ENCODE measurements at places on chromosomes 5 and 9.

GRCh38 chr9:97808972-97809371, 44.1 kb upstream of the FOXE1 start:
- DNase-seq: no peak

DNA sequence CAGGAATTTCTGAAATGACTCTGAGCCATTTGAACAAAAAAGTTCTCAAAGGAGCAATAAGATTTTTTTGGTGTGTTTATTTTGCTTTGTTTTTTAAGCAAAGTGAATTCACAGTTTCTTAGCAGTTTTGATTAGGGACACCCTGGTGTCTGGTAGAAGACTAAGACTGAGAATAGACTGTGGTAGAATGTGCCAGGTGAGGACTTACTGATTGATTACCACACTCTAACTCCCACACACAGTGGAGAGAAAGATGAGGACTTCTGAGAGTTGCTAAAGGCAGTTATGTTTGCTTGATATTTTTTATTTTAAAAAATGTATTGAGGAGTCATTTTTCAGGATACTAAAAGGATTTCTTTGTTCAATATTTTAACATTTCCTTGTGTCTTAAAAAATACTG, 175.1 kb downstream of the CD180 start:
- DNase-seq: no peak

DNA sequence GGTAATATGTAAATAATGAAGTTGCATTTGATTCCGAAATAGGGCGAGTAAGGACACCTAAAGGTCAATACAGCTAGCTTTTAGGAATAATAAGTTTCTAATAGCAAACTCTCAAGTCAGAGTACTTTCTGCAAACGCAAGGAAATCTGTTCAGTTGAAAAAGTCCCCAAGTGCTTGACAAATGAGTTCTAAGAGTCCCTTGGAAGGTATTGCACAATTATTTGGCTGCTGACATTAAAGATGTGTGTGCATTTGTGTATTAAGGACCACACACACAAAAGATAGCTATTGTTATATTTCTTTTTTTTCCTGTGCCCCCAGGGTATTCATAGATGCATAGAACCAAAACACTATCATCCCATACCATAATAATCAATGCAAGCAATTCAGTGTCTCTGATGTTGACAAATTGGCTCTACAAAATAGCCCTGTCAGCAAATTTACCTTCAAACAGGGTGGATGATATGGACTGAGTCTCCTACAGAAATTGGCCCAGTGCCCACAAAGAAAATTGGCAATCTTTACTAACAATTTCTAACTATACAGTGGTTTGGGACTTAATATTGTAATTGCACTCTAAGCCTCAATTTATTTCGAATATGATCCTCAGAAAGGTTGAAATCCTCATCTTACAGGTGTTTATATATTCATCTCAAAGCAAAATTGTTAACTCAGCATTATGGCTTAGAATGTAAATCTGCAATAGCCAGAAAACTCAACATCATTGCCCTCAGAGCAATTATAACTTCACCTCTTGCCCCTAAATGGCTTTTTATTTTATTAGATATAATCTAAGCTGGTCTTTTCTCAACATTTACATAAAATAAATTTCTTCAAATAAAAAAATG, 827.2 kb downstream of the MAT2B start:
- DNase-seq: no peak

DNA sequence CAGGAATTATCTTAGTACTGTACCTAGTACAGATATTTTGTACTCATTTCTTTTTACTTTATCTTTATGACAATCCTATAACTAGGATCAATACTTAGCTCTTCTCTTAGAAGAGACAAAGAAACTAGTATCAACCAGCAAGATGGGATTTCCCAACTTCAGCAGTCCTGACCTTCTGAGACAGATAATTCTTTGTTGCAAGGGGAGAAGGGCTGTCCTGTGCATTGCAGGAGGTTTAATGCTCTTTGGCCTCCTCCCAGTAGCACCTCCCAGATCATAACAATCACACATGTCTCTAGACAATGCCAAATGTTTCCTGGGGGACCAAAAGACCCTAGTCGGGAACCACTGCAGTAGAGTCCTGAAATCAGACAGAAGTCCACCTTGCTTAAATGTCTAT, 424.3 kb upstream of the DMAC1 start:
- DNase-seq: no peak

DNA sequence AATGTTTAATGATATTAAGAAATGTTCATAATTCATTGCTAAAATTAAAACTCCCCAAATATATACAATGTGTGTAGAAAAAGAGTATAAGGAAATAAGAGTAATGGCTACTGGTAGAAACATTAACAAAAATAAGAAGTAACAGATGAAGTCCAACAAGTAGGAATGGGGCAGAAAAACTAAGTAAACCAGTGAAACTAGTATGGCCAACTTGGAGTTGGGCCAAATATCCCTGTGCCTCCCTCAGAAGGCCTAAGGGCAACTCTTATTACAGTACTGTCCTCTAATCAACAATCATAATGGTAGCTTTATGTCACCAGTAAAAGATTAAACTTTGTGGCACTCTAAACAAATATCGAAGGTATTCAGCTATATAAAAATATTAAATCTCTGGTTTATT, 93.5 kb downstream of the SSBP2 start:
- no peak for DNase-seq

GRCh38 chr5:176959051-176959450, 47.5 kb downstream of the UIMC1 start:
- no peak for DNase-seq

- DNase-seq: peak; percentile 82
Measured at GRCh38 chr5:147483961-147484707, 25.7 kb downstream of the DPYSL3 start.

DNA sequence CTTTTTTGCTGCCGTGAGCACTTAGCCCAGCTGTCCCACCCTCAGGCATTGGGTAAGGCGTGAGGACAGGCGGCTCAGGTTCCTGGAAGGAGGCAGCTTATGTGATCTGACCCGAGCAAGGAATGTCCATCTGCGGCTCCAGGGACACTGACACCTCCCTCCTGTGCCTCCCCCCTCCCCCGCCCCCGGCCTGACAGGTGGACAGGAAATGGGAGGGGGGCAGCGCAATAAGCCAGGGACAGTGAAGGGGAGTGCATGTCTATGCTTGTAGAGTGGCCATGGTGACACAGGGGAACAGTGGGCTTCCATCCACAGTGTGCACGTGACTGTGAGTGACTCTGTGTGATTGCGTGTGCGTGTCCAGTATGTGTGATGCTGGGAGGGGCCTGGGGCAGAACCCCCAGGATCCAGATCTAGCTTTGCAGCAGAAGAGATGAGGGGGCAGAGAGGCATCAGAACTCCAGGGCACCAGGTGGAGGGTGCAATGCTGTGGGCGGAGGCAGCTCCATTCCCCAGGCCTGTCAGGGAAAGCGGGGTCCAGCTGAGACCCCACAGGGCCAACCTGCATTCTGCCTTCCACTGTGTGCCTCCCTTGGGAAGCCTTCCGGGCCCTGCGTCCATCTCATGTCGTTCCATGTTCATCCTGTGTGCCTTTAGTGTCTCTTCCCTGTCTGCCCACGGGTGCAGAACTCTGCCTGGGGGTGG, 30.5 kb downstream of the CNTFR start:
- peak; percentile 16 for DNase-seq

- DNase-seq: no peak
Measured at GRCh38 chr9:117720066-117720465, 15.9 kb downstream of the TLR4 start.

DNA sequence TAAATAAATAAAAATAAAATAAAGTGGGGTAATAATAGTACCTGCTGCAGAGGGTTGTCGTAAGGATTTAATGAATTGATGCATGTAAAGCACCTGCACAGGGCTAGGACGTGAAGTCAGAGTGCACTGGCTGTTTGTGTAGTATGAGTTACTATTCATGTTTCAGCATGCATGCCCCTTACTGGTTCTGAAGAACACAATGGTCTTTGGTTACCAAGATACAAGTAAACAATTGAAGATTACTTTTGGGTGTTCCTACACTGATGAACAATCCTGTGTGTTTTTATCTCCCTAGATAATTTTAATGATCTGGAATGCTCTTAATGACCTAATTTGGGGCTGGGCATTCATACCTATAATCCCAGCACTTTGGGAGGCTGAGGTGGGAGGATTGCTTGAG, 23.2 kb upstream of the PRRC2B start:
- DNase-seq: no peak

DNA sequence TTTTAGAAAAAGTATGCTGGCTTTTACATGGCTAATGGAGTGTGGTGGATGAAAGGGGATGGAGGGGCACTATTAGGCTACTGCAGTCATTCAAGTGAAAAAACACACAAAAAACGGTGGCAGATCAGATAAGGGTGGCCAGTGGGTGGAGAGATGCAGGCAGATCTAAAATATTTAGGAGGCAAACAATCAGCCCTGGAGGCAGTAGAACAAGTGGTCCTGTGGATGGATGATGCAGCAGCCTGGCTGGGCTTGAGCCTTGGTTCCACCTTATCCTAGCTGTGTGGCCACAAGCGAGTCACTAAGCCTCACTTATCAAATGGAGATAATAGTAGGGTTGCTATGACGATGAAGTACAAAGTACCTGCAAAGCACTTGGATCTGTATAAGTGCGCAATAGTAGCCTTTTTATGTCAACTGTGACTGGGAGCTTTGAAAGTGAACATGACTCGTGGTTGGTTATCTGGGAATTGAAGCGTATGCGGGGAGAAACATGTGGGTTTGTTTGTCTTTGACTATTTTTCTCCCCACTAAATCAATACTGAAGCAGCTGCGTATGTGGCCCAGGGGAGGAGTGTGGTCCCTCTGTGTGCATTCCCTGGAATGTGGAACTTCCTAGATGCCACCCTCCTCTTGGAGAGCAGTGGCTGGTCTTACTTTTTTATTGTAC, 20.2 kb downstream of the NSG2 start:
- DNase-seq: no peak

DNA sequence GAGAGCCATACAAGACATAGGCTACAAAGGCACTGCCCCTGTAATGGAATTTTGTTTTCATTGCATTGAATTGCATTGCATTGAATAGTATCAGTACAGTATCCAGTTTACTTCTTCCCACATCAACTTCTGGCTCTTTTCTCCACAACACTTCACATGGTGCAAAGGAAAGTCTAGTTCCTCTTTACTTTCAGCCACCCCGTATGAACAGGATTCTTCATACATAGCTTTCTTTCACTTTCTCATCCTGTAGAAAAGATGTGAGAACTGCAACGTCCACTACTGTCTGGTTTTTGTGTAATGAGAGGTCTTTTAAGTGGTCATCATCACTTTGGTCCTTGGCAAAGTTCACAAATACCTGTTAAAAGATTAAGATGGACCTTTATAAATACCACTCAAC, 20.2 kb downstream of the NIPSNAP3B start:
- DNase-seq: no peak

- no peak for DNase-seq
Measured at GRCh38 chr5:113183694-113184093, 207.1 kb downstream of the DCP2 start.

- DNase-seq: no peak
Measured at GRCh38 chr9:135075234-135076142, 12.0 kb upstream of the OLFM1 start.

- peak; percentile 79 for DNase-seq
Measured at GRCh38 chr9:35603506-35603985, 1.5 kb upstream of the TESK1 start.

DNA sequence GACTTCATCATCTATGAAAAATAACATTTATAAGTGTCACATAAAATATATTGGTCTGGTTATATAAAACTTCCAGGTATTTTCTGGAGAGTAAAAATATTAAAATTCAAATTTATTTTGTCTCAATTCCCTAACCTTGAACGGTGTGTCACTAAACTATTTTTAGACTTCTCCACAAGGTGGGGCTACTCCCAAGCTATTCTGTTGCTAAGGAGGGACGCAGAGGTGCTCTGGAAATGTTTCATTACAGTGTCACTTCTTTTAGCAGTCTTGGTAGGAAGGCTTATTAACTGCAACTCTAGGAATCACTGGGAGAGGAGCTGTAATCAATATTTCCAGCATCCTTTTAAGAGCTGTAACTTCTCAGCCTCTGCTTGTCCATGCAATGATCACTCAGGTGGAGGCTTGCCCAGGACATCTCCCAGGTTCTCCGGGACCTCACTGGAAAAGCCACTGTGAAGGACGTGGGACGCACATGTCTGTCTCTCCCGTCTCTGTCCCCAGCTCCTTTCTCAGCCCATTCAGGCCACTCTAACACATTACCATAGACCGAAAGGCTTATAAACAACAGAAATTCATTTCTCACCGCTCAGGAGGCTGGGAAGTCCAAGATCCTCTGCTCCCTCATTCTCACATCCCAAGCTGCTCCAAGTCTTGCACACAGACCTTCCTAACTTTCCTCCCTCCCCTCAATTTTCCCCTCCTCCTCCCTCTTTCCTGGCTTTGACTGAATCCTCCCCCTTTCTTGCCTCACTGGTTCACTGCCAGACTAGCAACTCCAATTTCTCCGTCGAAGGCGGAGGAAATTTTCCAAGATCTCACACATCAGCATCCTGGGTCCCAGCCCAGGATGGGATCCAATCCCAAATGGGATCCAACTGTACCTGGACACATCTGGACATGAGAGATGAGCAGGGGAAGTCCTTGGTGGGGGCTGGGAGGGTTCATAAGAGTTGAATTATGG, 32.7 kb upstream of the DNAH5 start:
- DNase-seq: no peak

- DNase-seq: no peak
Measured at GRCh38 chr5:141816598-141817399, 61.4 kb downstream of the PCDH1 start.

DNA sequence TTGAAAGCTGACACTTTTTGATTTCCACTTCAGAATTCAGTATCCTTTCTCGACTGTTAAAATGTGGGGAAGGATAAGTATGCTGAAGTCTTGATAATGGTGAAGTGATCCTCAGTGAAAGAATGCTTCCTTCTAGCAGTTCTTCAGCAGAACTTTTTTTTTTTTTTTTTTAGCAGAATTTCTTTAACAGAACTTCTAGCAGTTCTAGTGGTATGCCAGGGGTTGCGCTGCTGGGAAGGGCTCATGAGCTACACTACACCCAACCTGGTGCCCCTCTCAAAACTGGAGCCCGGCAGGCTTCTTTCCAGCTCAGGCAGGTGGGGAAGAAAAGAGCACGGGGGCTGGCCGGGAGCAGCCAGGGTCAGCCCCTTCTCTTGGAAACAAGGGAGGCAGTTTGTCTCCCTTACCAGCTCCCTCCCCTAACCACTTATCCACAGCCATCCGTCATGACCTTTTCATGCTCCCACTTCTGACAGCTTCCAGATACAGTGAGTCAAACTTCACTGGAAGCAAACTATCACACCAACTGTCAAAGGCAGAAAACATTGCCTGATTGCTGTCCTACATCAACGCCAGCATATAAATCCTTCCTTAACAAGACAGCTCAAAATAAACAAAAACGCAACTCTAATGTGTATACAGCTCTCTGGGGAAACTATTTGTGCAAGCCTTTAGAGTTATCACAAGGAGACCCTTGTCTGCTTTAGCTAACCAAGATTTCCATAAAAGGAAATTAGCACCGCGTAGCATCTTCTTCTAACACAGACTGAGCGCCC, 211.5 kb downstream of the GAPVD1 start:
- DNase-seq: no peak

- DNase-seq: no peak
Measured at GRCh38 chr5:122076050-122076461, 2.0 kb downstream of the LOX start.
